ENCODE measurements at places on chromosomes 1 and 21.

GRCh38 chr1:204411451-204412204, at the start of gene PPP1R15B:
TSS of gene PPP1R15B (minus strand) at chr1:204411817. CDS start at chr1:204411411, 406 bp downstream.
- DNase-seq: peak; percentile 97

DNA sequence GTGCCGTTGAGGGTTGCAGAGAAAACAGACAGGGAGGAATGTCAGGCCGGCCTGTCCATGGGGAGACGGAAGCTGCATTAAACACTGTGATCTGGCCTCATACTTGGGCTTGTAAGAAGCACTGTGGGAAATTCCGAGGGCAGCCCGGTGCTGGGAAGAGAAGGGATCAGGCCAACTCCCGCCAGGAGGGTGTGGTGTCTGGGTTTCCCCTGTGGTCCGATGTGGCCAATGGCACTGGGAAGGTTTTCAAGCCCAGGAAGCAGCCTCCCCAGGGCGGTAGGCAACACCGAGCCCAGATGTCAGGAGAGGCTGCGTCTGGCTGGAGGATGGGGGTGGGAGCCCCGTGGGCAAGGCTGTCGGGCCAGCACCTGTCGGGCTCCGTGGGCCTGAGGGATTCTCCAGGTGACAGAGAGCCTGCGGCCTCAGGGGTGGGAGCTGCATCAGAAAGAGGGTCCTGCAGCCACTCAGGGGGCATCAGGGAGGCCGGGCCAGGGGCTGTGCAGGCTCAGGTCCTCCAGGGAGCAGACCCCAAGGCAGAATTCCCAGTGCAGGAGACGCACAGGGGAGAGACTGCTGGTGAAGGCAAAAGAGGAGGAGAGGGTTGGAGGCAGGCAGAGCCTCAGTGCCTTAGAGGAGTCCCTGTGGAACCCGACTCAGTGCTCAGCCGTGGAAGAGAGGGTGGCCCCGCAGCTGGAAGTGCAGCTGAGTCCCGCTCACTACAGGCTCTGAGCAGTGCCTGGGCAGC, 8.4 kb downstream of the UBASH3A start:
- DNase-seq: no peak

DNA sequence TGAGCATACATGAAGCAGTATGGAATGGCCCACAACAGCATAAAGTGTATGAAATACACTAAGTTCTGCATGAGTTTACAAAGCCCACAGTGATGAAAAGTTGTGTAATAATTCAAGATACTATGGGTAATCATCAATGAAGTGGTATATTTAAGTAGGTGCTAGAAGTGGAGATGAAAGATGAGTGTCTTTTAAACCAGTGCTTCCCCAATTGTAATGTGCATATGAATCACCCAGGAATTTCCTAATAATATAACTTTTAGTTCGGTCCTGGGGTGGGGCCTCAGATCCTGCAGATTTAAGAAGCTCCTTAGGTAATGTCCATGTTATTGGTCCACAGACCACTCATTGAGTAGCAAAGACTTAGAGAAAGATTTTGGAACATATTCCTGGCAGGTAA, 184.9 kb downstream of the DUSP10 start:
- no peak for DNase-seq

DNA sequence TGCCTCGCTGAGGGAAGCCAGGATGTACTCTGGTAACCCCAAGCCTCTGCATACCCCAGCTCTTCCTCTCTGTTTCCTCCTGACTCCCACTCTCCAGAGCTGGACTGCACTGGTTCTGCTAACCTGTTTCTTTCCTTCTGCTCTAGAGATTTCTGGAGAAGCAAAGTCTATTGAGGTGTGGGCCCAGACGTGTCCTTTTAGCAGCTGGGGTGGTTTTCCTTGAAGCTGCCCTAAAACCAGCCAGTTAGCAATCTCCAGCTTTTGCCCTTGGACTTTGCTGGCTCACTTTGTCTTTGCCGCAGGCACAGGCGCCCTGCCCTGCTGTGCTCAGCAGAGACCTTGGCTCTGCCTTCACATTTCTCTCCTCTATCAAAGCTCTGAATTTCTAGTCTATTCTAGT, 171.8 kb upstream of the IVNS1ABP start:
- no peak for DNase-seq

GRCh38 chr1:228850141-228851100, 115.1 kb downstream of the RHOU start:
- no peak for DNase-seq

DNA sequence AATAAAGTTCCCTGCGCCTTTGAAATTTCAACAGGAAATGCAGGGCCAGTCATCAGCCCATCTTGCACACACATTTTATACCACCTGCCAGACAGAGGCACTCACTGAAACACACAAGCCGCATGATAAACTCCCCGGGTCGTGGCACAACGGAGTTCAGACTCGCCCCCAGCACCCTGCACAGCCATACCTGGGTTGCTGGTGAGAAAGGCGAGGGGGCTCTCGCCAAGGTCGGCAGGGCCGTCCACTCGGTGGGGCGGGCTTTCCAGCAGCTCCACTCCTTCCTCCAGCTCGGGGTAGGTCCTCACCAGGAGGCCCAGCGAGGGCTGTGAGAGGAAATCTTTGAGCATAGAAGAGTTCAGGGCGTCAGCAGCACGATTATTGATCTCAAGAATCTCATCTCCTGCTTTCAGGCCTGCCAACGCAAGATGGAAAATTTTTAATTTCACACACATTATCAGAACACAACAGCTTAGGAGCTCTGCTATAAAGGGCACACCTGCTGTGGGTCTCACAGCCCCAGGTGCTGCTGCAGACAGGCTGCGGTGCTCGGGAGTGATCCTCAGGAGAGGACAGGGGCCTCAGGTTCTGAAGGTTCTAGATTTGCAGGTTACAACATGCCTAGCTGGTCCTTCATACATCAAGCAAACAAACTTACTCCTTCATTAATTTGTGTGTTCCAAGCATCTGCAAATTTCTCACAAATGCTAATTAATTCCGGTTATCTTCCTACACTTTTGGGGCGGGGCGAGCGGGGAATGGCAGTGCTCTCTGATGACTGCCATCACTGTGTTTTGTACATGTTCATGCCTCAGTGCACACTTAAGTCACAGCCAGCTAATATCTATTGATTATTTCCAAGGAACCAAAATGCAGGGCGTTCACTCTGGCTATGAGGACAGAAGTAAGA, 144.2 kb upstream of the KRTAP19-8 start:
- peak; percentile 63 for DNase-seq

Measured in stimulated activated CD4-positive, alpha-beta T cell treated with anti-CD3 and anti-CD28 coated beads, Interleukin-1b, Interleukin-23, amount 100 ng/mL, for 48 hours (primary cell).